ENCODE measurements at places on chromosomes 12 and 14.

GRCh38 chr12:122452701-122453285, 30.3 kb upstream of the CLIP1 start:
- no peak for DNase-seq

- no peak for DNase-seq
These were observed 14.0 kb downstream of the RTRAF start for GRCh38 chr14:52003324-52003723.

DNA sequence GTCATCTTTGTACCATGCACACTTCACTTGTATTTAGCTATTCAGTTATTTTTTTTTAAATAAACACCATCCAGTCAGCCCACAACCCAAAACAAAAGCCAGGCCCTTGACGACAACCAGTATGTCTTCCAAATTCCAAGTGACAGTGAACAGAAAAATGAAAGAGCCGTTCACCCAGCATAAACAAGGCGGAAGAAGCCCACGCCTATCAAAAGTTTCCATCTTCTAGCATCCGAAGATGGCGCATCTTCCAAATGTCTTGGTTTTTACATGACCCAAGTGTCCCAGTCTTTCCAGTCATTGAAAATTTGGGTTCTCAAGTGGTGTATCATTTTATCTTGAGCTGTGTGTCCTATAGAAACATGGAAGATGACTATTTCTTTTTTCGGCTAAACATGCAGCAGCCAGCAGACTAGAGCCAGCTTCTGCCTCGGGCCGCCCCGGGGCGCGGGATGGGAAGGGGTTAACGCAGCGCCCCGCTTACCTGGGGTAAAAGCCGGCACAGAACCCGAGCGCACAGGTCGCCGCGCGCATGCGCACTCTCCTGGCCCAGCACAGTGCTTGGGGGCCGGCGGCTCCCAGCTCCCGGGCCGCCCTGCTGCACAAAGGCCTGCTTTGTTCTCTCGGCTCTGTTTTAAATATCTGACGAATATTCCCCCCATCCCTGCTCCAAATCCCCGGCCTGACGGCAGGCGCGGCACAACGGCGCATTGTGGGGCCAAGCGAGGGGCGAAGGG, 164.8 kb downstream of the ZFP36L1 start:
- peak; percentile 55 for DNase-seq

DNA sequence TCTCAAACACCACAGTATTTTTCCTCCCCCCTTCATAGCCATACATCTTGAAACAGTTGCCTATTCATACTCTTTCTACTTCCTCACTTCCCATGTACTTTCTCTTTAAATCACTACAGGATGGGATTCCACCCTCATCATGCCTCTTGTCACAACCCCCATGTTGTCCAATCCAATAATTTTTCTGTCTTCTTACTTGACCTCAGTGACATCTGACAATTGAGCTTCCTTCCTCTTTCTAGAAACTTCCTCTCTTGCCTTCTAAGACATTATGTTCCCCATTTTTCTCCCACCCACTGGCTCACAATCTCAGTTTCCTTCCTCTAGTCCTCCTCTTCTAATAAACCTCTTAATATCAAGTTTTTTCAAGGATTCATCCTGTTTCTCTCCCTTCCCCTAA, 5.3 kb downstream of the C2CD5 start:
- no peak for DNase-seq

- DNase-seq: no peak
These were observed 9.0 kb downstream of the TRHDE start for GRCh38 chr12:72281126-72281525.

- DNase-seq: no peak
These were observed 6.7 kb upstream of the NFATC4 start for GRCh38 chr14:24361326-24361725.

- DNase-seq: no peak
These were observed 102.4 kb downstream of the PPM1H start for GRCh38 chr12:62832558-62832957.

- peak; percentile 94 for DNase-seq
These were observed at the start of gene FGD4 for GRCh38 chr12:32399370-32400113. Gene FGD4 (plus strand): TSS chr12:32399558.

GRCh38 chr12:107229827-107230226, 136.5 kb upstream of the CRY1 start:
- DNase-seq: no peak

DNA sequence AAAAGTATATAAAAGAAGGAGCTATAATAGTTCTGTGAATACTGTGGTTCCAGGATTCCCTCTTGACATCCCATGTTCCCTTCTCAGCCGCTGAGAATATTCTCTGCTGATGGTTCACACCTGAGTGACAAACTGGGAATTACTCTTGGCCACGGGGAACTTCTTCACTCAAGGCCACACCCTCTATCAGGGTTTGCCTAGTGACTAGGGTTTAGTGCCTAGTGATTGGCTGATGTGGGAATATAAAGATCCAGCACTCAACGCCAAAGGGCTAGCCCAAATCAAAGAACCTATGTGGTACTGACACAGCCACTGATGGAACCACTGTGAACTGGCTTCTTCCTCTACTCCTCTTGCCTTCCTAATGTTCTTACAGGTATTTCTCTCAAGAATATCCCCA, 248.4 kb downstream of the ASCL1 start:
- DNase-seq: no peak

GRCh38 chr14:22106700-22107697, 433.4 kb upstream of the OR4E1 start:
- no peak for DNase-seq

DNA sequence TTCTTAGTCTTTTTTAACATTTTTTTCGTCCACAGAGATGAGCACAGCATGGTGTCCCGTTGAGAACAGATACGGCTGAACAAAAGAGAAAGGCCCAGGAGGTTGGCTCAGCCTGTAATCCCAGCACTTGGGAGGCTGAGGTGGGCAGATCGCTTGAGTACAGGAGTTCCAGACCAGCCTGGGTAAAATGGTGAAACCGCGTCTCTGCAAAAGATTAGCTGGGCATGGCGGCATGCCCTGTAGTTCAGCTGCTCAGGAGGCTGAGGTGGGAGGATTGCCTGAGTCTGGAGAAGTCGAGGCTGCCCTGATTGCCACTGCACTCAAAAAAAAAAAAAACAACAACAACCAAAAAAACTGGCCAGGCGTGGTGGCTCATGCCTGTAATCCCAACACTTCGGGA, 5.9 kb upstream of the EP400 start:
- no peak for DNase-seq

GRCh38 chr12:105158876-105159275, 51.3 kb downstream of the WASHC4 start:
- DNase-seq: no peak

GRCh38 chr12:104873374-104873773, 84.7 kb downstream of the SLC41A2 start:
- DNase-seq: no peak

DNA sequence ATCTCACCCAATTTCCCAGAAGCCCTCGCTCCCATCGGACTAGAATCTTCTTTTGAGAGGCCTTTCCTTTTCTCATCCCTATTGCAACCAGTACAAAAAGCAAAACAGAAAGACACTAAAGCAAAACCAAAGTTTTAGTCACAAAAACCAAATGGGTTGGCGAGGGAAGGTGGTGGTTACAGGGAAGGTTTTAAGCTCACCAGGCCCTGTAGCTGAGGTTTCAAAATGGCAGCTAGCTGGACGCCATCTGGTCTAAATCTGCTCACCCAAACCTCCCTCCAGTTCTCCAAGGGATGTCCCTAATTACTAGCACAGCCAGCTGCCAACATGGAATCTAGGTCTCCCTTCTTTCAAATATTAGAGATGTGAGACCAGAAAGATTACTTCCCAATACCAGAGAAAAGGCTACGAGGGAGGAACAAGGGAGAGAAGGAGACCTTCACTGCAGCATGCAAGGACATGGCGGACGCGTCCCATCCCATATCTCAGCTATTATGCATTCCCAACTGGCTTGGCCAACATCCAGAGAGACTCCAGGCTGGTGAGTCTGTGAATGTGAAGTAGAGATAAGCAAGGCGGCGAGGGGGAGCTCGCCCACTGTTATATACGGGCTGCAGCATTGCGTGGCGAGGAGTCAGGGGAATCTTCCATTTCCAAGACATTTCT, 70.8 kb downstream of the DPF3 start:
- no peak for DNase-seq

- no peak for DNase-seq
These were observed 39.3 kb downstream of the NINJ2 start for GRCh38 chr12:623865-624372.

DNA sequence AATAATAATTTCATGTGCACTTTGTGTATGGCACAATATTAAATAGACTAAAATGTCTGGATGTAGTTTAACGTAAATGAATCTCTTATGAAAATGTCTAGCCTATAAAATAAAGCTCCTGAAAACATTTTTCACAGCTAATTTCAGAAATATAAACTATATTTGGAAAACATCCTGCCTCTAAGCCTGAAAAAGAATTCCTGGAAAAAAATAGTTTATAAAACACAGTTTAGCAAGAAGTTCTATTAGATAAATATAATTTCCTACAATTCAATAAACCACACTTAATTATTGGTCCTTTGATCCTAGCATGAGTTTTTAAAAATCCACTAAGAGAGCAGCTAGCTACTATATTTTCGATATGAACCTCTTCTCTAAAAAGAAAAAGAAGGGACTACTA, 159.9 kb downstream of the ADAMTS20 start:
- no peak for DNase-seq

GRCh38 chr12:38878333-38878705, 27.1 kb downstream of the CPNE8 start:
- DNase-seq: no peak

- no peak for DNase-seq
These were observed 174.5 kb upstream of the CNOT2 start for GRCh38 chr12:70068743-70069142.

DNA sequence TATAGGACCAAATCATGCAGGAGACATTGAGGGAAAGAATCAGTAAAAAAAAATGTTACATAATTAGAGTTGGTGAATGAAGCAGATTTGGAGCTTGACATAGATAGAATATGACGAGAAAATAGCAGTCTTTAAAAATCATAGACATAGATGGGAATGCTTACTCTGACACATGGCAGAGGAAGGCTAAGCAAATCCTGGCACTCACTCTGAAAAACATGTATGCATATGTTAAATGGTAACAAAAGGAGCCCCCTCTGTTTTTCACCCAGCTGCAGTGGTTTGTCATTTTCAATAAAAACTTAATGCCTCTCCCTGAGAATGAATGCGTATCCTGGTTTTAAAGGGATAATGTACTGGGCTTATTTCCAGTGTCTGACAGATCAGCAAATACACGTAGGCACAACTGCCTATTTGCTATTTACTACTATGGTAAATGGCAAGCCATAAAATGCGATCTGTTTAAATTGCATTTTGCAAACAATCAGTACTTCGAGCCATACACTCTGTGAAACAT, 561.2 kb upstream of the SEL1L start:
- DNase-seq: no peak

GRCh38 chr12:9344541-9344940, 136.3 kb upstream of the PZP start:
- no peak for DNase-seq

- no peak for DNase-seq
These were observed 17.9 kb upstream of the TFCP2 start for GRCh38 chr12:51190820-51191219.

DNA sequence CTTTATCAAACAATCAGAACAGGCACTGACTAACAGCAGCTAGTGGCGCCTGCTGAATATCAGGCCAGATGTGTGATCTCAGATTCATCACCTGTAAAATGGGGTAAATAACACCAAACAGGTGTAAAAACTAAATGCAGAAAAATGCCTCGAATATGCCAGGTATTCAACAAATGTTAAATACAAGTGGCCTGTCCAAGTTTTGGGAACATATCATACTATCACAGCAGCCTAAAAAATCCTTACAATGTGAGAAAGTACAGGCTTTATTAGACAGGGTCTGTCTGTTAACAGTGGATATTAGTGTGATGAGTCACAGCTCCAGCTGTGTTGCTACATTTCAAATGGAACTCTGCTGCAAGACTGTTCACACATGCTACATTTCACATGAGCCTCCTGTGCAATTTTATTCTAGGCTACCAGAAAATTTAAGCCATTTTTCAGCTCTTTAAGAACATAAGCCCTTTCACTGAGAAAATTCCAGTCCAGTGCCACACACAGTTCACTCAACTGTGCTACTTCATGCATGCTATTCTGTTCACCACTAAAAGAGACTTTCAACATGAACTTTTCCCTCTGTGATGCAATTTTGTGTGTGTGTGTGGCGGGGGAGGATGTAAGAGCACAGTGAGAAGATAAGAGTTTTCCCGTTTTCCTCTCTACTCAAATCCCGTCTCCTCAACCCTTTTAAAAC, 56.7 kb downstream of the MSRB3 start:
- DNase-seq: no peak

DNA sequence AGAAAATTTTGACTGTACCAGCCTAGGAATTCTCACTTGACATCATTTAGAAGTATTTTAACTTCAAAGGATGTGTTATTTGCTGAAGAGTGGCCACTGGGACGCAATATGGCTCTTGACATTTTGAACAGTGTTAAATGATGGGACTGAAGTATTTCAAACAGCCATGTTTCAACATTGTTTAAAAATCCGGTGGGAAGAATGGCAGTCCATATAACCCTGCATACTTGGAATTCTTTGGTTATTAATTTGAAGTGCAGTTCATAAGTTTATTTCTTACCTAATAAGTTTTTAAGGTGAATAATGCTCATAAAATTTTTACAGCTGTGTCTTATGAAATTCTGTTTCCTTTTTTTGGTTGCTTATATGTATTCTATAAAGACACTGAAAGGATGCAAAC, 8.3 kb downstream of the TMTC2 start:
- DNase-seq: no peak

DNA sequence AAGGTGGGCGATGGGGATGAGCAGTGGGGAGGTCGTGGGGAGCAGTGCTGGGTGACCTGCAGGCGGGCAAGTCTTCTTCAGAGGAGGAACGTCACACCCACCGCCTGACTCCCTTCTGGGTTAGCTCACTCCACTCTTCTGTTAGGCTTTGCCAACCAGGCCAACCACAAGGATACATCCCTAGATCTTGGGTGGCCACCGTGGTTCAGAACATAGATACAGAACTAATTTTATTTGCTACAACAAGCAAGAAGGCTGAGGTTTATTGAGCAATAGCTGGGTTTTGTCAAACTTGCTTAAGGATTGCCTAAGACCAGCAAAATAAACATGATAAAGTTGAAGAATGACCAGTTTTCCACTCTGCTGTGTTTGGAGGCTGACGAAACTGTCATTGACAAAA, 109.4 kb downstream of the DACT1 start:
- DNase-seq: peak; percentile 61

- DNase-seq: no peak
These were observed 15.1 kb upstream of the SUPT16H start for GRCh38 chr14:21398901-21399300.

GRCh38 chr12:107490010-107490409, 195.6 kb upstream of the PWP1 start:
- DNase-seq: no peak

- DNase-seq: no peak
These were observed 281.6 kb upstream of the E2F7 start for GRCh38 chr12:77347017-77347416.

DNA sequence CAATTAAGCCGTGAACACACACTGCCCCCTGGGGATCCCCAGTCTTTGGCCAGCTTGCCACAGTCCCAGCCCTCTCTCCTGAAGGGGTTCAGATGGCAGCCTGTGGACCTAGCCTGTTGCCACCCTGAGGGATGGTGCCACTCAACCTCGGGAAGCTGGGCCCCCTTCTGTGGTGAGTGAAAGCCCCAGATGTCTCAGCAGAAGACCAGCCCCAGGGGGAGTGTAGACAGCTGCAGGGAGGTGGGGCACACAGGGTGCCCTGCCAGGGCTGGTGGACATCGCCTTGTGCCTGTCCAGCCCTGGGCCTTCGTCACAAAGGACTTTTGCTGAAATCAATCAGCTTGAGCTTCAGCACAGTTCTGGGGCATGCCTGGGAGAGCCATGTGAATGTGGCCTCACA, 32.4 kb downstream of the C14orf132 start:
- DNase-seq: peak; percentile 44

GRCh38 chr14:49164074-49164473, 422.1 kb downstream of the RPS29 start:
- no peak for DNase-seq

All from RWPE2 (cell line).